Naive thymus-derived CD8-positive, alpha-beta T cell (primary cell): ENCODE measurements at places on chromosomes 4 and X. TPM values are rescaled to one million over a fixed set of nuclear protein-coding genes. Genes with fewer than 3 reads are reported as not detected.

The GRID2 gene
- total RNA-seq: not detected

The CHST7 gene
- 0.74 TPM for total RNA-seq

The CLCN3 gene
- total RNA-seq: 36.1 TPM

DNA sequence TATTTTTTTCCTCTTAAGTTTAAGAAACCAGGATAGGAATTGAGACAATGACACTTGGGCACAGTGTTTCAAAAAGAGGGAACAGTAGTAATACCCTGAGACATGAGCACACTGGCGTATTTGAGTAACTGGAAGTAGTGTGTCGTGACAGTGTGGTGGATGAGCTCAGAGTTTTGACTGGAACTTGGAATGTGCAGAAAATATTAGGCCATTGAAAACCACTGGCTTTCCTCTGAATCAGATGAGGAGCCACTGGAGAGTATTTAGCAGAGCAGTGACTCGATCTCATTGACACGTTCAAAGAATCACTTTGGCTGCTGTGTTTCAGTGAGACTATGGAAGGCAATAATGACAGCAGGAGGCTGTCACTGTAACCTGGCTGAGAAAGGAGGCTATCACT lies 1531.2 kb downstream of the STIM2 start:
- no peak for DNase-seq
- no peaks in the 10 kb centered on the region for H3K4me1 ChIP-seq
- no peaks in the 10 kb centered on the region for H3K27me3 ChIP-seq
- H3K36me3 ChIP-seq: no peaks in the 10 kb centered on the region

DNA sequence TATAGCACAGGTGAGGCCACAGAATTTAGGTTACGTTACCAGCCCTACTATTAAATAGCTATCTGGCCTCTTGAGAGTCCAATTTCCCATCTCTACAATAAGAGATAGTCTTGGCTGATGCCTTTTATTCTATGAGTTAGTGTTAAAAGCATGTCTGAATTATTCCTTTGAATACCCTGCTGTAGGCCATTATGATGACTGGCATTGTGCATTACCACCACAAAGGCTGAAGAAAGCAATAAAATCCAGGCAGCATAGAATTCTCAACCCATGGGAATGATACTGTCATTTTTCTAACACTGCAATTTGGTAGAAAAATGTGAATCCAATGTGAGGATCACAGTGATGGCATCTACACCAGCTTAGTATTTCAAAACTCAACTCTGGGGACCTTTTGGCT lies 51.4 kb downstream of the OTC start:
- no peak overlapping the region for H3K27ac ChIP-seq
- peaks cover 6% of the 10 kb centered on the region for H3K27me3 ChIP-seq
- DNase-seq: no peak
- no peaks in the 10 kb centered on the region for H3K36me3 ChIP-seq
- H3K4me3 ChIP-seq: no peak overlapping the region

DNA sequence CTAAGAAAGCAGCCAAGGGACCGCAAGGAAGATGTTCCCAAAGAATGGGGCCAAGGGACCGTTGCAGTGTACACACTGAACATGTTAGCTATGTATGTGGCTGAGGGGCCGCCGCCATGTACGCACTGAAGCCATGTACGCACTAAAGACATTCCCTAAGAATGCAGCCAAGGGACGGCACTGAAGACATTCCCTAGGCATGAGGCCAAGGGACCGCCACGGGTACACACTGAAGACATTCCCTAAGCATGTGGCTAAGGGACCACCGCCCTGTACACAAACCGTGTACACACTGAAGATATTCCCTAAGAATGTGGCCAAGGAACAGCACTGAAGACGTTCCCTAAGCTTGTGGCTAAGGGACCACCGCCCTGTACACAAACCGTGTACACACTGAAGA lies 54.0 kb downstream of the DHRSX start:
- no peaks in the 10 kb centered on the region for H3K27me3 ChIP-seq
- no peak overlapping the region for H3K4me3 ChIP-seq
- H3K4me1 ChIP-seq: peaks cover 23% of the 10 kb centered on the region
- DNase-seq: no peak
- peaks cover 14% of the 10 kb centered on the region for H3K36me3 ChIP-seq

- H3K27ac ChIP-seq: peak overlapping the region; percentile 57
- no peaks in the 10 kb centered on the region for H3K27me3 ChIP-seq
- H3K4me1 ChIP-seq: peaks cover 25% of the 10 kb centered on the region
- no peak overlapping the region for H3K4me3 ChIP-seq
- no peak for DNase-seq
Measured at GRCh38 chrX:15680401-15680800, 15.8 kb upstream of the CLTRN start.

GRCh38 chrX:10197279-10198210 lies 40.8 kb downstream of the CLCN4 start:
- H3K4me1 ChIP-seq: peaks cover 5% of the 10 kb centered on the region
- no peak for DNase-seq
- H3K4me3 ChIP-seq: no peak overlapping the region
- peaks cover 14% of the 10 kb centered on the region for H3K27me3 ChIP-seq
- no peak overlapping the region for H3K27ac ChIP-seq

GRCh38 chr4:86924811-86925210 lies 10.0 kb upstream of the AFF1 start:
- H3K4me3 ChIP-seq: no peak overlapping the region
- no peaks in the 10 kb centered on the region for H3K27me3 ChIP-seq
- H3K36me3 ChIP-seq: no peaks in the 10 kb centered on the region
- H3K27ac ChIP-seq: no peak overlapping the region
- DNase-seq: no peak

- H3K4me3 ChIP-seq: no peak overlapping the region
- no peak overlapping the region for H3K27ac ChIP-seq
- DNase-seq: no peak
- no peaks in the 10 kb centered on the region for H3K4me1 ChIP-seq
- H3K27me3 ChIP-seq: no peaks in the 10 kb centered on the region
- H3K36me3 ChIP-seq: peaks cover 6% of the 10 kb centered on the region
Measured at GRCh38 chrX:143081231-143081630, 55.5 kb downstream of the SPANXN4 start.
